ENCODE measurements at places on chromosomes 12 and 14. TPM values are rescaled to one million over a fixed set of nuclear protein-coding genes. Genes with fewer than 3 reads are reported as not detected.

Gene C12orf60
- 2.1 TPM for total RNA-seq

Gene CD163
- not detected for total RNA-seq

Gene CCDC38
- not detected for total RNA-seq

Gene OR4K2
- total RNA-seq, result not detected

Measured in glomerular endothelial cell (primary cell).